ENCODE measurements at places on chromosomes 2 and 18. TPM values are rescaled to one million over a fixed set of nuclear protein-coding genes. Genes with fewer than 3 reads are reported as not detected.

DNA sequence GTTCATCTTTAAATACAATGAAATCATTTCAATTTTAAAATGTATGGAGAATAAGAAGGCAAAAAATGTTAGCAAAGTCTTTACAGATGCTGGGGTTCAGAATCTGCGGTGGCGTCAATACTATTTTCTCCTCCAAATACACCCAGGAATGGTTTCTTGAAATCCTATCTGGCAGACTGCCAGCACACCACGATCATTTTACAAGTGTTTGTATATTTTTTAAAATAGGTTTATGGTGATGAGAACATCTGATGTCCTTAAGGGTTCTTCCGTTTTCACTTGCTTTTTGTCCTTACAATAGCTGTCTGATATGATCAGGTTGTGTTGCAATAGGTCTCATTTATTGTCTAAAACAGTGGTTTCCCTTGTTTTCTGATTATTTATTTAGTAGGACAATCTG is 89.6 kb downstream of the CMPK2 start:
- DNase-seq: no peak

Gene EVX2
- 0.05 TPM for polyA plus RNA-seq

GRCh38 chr2:207394203-207394781 is 135.5 kb upstream of the CREB1 start:
- DNase-seq: no peak

DNA sequence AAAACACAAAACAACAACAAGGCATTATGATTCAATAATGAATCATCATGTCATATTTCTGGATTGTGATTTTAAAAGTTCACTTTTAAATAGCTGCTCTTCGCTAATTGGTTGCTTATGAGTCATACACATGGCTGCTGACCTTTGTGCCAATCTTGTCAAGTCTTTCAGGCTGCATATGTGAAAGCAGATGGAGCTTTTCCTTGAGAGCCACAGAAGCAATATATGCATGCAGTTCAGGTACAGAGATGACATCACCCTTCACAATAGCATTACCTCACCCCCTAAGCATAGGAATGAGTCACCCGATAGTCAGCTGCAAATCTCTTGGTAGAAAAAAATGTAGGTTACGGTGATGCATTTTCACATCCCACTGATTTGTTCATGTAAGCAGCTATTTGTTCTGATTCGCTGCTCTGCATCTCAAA is 27.2 kb downstream of the EIF2AK3 start:
- DNase-seq: peak; percentile 55

DNA sequence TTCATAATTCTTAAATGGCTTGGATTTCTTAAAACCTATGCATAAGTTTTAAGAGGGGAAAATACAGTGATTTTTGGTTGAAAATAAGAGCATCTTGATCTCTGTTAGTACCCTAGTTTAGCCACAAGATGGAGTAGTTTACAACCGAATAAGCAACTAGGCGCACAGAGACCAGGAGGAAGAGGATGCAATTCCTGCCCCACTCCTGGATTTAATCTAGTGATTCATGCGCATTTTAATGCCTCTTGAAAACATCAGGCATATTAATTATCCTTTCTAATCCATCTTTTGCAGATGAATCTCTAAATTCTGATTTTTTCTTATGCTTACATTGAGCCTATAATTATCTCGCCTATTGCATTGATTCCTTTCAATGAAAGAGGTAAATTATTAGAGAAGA is 76.7 kb downstream of the MRPS9 start:
- DNase-seq: peak; percentile 13

Gene CYP27C1
- polyA plus RNA-seq: 0.70 TPM

Gene CDH2
- 1.8 TPM for polyA plus RNA-seq

DNA sequence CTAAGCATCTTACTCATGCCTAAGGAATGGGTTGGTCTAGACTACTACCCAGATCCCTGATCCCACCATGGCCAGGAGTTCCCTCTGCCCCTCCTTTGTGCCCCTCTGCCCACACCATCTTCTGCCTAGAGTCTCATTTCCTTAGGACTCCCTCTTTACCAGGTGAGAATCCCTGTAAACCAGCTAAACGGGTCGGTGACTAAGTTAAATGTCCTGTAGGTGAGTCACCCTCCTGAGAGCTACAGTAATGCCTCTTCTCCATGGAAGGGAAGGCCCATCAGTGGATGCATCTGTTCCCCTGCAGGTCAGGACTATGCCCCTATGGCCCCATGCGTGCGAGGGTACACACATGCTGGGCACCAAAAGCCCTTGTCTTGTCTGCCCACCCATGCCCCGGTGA is 25.4 kb downstream of the PTGR3 start:
- DNase-seq: no peak

DNA sequence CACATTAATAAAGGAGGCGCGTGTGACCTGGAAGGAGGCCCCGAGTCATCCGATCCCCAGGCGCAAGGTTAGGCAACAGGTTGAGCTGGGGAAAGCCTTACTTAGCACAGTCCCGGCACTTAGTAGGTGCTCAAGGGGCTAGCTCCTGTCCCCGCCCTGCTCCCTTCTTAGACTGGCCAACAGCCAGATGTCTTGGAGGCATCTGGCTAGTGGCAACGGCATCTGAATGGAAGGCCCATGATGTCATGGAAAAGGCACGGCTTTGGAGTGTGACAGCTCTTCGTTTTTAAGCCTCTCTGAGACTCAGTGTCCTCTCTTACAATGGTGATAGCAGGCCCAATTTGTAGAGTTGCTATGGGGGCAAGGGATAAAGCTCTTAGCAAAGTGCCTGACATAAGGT is 258.3 kb downstream of the CYRIA start:
- no peak for DNase-seq

Gene CDKL4
- polyA plus RNA-seq: 0.11 TPM

DNA sequence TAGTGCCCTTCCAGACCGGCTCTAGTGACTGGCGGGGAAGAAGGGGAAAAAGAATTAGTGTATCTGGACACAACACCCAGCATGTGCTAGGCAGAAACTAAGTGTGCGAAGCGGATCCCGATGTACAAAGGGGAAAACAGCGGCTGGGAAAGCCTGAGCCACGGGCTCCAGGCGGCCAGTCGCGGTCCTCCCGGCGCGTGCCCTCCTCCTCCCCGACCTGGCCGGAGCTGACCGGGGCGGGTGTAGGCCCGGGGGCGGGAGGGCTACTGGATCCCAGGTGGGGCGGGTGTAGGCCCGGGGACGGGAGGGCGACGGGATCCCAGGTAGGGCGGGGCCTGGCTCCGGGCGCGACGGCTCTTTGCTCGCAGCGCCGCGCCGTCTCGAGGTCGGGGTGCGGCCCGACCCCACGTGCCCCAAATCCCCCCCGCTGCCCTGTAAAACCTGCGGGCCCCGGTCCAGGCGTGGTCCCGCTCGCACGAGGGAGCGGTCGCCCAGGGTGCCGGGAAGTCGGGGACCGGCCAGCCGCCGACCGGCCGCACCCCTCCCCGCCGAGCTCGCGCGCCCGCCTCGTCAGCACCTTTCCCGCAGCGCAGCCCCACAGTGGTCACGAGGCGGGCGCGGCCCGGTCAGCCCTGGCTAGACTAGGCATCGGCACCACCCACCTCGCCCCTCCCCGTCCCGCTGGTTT is 48.8 kb downstream of the C2orf42 start:
- no peak for DNase-seq

- DNase-seq: no peak
Observed at GRCh38 chr2:145108361-145108778, 588.5 kb upstream of the ZEB2 start.

Data from urinary bladder (tissue), 4 donors.